H7 (cell line): ENCODE measurements at places on chromosomes 4 and X.

GRCh38 chrX:72042852-72043248, 88.9 kb downstream of the RTL5 start:
- no peak for DNase-seq

DNA sequence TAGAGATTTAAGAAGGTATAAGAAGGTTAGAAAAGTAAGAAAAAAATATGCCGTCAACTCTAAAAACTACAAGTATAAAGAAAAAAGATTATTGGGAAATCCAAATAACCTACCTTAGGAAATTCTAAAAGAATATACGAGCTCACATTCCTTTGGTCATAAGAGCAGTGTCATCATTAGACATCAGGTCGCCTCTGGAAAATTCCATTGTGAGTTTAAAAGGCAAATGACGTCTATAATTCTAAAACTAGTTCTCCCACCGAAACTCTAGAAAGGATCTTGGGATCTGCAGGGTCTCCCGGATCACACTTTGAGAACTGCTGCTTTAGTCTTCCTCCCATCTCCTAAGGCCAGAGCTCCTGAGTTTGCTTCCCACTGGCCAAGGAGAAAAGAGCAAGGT, 518 bp upstream of the SAT1 start:
- DNase-seq, result no peak

DNA sequence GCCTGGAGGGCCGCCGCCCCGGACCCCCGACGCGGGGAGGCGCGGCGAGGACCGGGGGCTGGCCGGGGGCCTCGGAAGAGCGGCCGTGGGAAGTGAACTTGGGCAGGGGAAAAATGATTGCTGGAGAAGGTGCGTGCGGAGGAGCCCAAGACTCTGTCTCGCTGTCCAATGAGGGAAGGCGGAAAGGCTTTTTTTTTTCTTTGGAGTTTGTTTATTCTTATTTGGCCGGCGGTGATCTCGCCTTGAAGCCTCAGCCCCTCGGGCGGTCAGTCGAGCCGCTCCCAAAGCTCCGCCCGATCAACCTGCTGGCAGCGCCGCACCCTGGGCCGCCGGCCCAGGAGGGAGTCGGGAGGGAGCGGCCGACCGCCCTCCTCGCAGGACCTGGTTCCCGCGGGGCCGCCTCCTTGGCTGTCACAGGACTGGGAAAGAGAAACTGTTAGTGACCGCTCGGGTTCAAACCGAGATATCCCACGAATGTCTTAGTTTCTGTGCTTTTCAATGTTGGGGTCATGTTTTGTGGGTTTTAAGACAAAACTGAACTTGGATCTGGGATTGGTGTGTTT, 2.5 kb downstream of the CPEB2 start:
- peak; percentile 53 for DNase-seq

DNA sequence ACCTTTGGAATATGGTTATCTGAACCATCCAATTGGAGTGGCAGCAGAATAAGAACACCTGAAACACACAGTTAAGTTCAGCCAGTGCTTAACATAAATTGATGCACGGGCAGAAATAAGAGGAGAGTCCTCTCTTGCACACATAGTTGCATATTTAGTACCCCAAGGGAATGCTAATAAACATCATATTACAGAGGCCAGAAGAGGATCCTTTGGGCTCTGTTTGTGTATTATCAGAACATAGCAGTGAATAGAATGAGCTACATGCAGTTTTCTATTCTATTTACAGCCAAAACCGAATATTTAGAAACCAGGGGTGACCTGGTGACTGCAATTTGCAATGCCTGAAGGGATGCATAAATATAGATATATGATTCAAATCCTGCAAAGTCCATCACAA, 300.8 kb upstream of the GALNT7 start:
- no peak for DNase-seq

GRCh38 chr4:25811374-25811690, 51.5 kb downstream of the SEL1L3 start:
- no peak for DNase-seq

GRCh38 chrX:70437921-70438665, 6.5 kb upstream of the DLG3 start:
- no peak for DNase-seq

GRCh38 chr4:68577590-68577989, 1.5 kb upstream of the UGT2B17 start:
- no peak for DNase-seq

DNA sequence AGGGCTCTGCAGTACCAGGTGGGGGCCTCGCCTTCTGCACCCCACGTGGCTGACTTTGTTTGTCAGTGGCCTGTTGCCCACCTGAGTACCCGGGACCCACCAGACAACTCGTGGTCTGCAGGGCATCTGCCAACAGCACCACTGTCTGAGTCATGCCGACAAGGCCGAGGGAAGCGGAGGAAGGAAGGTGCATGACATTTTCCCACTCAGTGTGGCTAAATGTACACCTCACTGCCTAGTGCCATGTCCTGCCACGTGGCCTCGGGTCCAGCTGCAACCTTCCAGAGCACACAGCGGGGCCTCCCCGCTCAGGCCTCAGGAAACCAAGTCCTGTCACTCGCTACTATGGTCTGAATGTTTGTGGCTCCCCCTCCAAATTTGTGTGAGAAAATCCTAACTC, 22.1 kb downstream of the ABLIM2 start:
- DNase-seq, result no peak

DNA sequence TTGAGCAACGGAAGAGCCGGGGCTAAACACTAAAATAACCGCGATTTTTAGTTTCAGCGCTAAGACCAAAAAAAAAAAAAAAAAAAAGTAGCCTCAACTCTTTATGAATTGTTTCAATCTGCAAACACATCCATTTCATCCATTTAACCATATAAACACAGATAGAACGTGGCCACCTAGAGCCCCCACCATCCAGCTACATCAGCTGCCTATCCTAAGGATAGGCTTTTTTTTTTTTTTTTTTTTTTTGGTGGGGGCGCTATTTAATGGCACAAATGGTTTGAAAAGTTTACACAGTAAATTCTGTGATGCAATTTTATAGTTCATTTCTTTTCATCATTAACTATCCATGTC, 492 bp upstream of the HDAC8 start:
- no peak for DNase-seq

GRCh38 chrX:118975831-118976598, 1.6 kb downstream of the LONRF3 start:
- DNase-seq, result peak; percentile 72

DNA sequence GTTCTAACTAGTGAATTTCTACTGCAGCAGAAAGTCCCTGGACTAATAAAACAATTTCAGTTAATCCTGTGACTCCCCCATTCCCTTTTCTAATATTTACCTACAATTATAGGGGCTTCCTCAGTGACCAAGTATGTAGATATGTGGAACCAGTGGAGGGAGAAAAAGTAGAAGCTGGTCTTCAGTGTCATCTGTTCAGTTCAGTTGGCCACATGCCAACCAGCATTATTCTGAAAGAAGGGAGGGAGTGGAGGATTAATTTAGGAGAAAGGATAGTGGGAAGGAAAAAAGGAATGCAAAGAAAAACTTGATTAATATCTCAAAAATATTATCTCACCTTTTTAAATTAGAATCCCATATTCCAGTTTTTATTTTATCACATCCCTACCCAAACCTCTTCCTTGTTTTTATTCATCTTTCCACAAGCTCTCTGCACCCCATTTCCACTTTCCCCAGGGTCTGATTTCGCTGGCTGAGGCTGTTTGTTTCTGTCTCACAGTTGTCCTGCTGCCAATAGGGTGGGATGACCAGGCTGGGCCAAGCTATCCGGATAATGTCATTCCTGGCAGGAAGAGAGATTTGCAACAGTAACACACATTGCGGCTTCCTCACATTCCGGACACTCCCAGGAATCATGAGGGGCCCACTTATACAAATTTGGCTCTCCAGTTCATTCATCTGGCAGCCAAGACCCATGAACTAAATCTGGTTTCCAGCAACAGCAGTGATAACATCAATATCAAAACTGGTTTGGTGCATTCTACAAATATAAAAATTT, 24.6 kb upstream of the ANTXR2 start:
- DNase-seq, result no peak

- no peak for DNase-seq
Measured at GRCh38 chr4:180618396-180618795, 1624.8 kb upstream of the TENM3 start.

GRCh38 chr4:65341557-65341956, 328.7 kb downstream of the EPHA5 start:
- DNase-seq, result no peak

GRCh38 chr4:40329805-40330204, 5.3 kb upstream of the CHRNA9 start:
- DNase-seq, result no peak

DNA sequence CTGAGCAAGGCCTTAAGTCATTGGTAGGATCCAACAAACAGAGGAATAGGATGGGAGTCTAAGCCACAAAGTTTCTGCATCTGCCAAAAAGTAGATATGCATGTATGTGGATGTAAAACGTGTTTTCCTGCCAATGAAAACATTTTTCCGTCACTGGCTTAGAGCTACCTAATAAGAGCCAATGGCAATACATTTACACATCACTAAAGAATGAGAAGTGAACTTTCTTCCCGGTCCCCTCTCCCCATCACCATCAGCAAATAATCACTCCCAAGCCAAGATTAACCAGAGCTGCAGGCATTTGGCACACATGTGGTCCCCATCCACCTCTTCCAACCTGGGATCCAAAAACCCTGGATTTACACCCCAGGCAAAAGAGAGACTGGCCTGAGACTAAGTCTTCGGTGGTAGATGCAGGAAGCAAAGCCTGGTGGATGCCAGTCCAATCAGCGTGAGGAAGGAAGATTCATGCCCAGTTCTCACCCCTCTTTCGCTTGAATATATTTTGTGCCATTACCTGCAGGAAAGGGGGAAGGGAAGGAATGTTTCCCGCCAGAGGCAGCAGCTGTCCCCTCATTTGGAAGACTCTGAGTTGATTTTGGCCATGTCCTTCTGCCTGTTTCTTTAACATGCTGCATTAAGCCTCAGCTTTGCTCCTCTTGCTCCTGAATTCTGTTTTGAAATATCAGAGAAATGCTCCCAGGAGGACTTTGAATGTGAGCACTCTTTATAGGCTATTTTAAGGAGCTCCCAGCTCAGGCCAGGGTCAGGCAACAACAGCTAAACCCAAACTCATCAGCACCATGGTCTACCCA, 131.4 kb downstream of the CHIC2 start:
- DNase-seq, result no peak

DNA sequence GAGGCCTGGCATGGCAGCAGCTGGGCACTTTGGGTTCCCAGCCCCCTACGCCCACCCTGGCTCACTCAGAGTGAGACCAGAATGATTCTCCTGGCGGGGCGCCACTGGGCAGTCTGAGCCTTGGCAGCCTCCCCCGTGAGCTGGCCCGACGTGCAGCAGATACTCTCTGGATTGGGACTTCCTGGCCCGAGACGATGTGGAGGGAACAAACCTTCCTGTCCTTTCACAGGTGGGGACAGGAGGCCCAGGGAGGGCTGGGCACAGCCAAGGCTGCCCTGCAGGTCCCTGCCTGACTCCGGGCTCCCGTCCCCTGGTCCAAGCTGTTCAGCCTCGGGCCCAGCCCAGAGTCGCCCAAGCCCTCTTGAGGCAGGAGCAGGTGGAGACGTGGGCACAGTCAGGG, 17.9 kb upstream of the ADD1 start:
- peak; percentile 64 for DNase-seq

GRCh38 chr4:139853309-139853708, 187.7 kb downstream of the MGST2 start:
- peak; percentile 51 for DNase-seq

- no peak for DNase-seq
Measured at GRCh38 chrX:66815227-66815626, 176.3 kb upstream of the EDA2R start.

DNA sequence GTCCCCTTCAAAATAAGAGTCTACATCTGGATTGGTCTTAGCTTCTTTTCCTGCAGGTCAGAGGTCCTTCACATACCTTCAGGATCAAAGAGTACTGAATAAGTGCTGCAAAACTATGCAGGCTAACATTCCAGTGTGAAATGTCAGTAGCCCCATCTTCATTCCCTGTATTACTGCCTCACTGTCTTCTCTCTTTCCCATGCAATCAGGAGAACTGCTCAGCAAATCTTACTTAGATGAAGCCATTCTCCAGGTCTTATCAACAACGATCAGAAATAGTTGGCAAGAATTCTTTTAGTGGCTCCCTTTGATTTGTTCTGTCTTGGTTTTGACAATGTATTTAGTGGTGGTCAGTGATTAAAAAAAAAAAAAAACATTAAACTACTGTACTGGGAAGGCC, 26.0 kb upstream of the IQCM start:
- no peak for DNase-seq

DNA sequence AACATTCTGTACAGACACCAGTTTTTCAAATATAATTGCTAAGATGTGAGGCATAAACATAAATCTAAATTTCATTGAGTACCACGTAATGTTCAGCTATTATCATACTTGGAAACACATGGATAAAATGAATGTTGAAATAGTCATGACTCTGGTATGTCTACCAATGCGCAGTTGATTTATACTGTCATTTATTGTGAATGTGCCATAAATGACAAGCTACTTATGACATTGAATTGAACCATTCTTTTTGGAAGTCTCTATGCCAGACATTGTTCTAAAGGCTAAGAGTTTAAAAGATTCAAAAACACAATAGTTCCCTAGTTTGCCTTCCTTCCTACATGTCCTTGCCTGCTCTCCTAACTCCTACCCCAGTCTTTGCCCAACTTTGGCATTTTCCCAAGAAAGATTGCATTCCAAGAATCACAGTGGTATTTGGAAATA, 96.6 kb upstream of the DMD start:
- DNase-seq, result no peak

GRCh38 chr4:112898357-112899141, 150.9 kb upstream of the ANK2 start:
- DNase-seq, result no peak

- no peak for DNase-seq
Measured at GRCh38 chr4:111512081-111512783, 633.0 kb upstream of the FAM241A start.

GRCh38 chrX:48919947-48920717, 1.3 kb upstream of the PIM2 start:
- DNase-seq, result no peak

- DNase-seq, result no peak
Measured at GRCh38 chr4:88280228-88280795, 4.0 kb downstream of the PPM1K start.

- DNase-seq, result no peak
Measured at GRCh38 chrX:7198499-7198898, 50.5 kb upstream of the PUDP start.

DNA sequence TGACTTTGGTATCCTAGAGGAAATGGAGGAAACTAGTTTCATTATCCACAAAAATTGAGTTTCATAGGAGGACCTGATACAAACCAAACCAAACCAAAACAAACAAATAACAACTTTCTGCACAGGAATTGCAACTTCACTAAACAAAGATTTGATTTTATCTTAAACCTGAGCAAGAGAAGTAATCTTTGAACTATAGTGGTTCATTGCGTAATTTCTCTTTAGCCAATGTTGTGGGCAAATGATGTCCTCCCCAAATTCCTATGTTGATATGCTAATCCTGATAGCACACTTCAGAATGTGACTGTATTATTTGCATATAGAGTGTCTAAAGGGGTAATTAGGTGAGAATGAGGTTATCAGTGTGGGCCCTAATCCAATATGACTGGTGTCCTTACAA, 102.4 kb downstream of the CAMK2D start:
- no peak for DNase-seq

DNA sequence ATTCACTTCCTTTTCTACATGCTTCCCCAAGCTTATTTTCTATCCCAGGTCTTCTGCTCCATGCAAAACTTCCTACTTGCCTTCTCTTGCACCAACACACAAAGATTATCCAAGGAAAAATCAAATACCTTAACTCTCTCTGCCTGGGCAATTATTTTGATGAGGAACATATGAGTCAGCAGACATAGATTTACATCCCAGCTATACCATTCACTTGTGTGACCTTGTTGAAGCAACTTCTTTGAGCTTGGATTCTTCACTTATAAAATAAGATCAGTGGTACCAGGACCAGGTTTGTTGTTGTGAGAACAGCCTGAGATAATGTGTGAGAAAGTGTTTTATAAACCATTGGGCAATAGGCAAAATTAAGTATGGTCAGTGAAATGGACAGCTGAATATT, 39.1 kb upstream of the TMEM192 start:
- no peak for DNase-seq
